Psoas muscle (tissue), 8 donors: ENCODE measurements at places on chromosomes 12 and 14. TPM values are rescaled to one million over a fixed set of nuclear protein-coding genes. Genes with fewer than 3 reads are reported as not detected.

DNA sequence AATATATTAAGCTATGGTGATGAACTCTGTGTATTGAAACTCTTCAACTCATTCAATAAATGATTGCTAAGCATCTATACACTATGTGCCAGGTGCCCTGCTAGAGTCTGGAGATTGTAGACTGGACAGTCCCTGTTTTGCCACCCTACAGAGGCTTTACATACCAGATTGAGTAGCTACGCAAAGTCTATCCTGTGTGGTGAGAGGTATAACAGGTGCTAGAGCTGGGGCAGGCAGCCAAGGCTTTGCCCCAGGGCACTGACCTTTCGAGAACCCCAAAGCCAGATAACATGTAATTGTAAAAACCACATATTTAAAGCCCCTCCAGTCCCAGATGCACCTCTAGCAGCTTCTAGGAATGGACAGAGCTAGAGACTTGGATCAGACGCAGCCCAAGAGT lies 52.8 kb downstream of the PPM1H start:
- DNase-seq = no peak

Gene TSPAN11
- 0.05 TPM for polyA plus RNA-seq

Gene C12orf50
- not detected for polyA plus RNA-seq

Gene PDE6H
- polyA plus RNA-seq = not detected
